ENCODE measurements at places on chromosomes 4 and X.

GRCh38 chr4:119728185-119728584 lies 99.6 kb upstream of the PDE5A start:
- no peak for DNase-seq

DNA sequence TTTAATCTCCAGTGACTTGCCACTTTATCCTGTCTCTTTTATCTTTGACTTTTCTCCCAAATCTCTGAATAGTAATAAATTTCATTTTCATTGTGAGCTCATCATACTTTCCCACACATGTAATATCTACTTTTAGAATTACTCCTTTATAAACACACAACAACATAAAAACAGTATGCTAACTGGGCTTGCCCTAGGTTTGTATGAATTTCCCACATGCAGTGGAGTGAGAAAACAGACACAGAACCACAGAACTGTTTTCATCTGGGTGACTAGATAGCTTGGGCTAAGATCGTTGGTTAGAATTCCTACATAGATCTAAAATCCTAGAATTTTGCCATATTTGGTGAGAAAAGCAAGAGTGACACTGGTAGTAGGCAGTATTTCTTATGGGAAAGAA lies 409.5 kb downstream of the SPRY1 start:
- DNase-seq, result no peak

DNA sequence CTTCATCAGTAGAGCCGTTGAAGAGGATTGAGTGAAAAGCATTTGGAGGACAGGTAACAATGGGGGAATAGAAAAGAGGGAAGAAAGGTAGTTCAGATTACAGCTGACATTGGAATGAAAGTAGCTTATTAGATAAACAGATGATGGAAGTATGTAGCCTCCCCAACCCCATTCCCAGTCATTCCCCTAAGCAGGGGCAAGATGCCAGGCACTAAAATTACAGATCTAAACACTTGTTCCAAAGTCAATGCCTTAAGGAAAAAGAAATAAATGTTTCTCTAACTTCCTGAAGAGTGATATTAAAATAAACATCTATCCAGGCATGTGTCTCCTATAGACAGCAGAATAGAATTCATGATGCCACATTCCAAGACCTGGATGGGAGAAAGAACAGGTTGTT lies 350.8 kb downstream of the PDGFC start:
- DNase-seq, result no peak

DNA sequence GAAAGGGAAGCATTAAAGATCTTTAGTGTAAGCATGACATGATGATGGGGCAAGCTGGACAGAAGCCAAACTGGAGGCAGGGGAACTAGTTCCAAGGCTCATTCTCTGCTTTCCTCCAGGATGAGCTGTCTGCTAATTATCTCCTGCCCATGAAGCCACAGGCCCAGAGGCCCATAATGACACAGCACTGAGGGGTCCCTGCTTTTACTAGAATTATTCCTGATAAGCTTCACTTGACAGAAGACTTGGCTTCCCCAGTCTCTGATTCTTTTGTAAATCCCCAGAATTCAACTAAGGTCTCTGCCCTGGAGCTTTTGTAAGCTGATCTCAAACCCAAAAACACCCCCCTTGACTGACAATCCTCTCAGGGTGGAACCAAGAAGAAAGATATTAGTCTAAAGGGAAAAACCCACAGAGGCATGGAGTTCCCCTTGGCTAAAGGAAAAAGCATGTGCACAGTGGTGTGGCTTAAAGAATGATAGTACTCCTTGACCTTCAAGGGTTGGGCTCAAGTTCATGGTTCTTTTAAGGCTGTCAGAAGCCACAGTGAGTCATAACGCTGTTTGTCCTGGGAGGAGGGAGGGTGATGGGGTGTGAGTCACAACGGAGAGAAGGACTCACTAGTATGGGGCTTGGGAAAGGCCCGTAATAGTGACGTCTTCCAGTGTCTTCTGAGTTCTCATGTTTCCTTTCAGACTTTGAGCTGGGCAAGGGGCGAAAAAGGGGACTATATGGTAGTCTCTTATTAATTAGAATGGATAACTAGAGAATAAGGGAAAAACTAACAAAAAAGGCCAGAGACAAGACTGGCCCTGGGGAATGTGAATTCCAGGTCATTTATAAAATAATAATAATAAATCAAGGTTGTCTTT lies 146.0 kb upstream of the CPEB2 start:
- no peak for DNase-seq

- DNase-seq, result no peak
Measured at GRCh38 chr4:77453911-77454310, 151.7 kb upstream of the CXCL13 start.

DNA sequence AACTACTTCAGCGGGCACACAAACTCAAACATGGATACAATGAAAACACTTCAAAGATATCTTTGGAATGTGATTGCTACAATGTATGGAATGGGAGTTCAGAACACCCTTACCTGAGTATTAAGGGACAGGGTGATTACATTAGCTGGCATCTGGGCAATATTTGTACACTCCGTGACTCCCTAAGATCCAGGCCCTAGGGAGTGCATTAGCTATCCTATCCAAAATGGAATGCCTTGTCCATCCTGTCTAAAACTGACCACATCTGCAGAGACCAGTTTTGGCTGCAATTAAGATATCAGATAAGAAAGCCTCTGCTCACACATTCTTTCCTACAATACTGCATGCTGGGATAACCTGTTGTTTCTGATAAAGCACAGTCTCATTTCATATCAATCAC lies 176.6 kb upstream of the EMCN start:
- no peak for DNase-seq

GRCh38 chr4:86876894-86877685 lies 15.1 kb downstream of the C4orf36 start:
- DNase-seq, result no peak

DNA sequence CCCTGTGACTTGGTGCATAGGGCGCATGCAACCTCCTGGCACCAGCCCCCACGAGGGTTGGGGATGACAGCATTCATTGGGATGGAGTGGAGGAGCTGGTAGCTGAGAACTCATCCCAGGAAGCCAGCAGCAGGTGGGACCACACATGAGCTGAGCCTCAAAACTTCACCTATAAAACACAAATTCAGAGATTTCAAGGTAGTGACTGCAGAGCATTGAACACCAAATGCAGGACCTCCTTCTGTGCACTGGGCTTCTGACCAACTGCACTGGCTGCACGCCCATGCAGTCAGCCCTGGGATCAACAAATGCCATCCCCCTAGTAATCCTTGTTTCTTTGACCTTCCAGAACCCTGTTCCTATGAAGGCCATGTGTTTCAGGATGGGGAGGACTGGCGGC lies 197.8 kb downstream of the FRAS1 start:
- DNase-seq, result no peak
